ENCODE measurements at places on chromosomes 12 and 14.

DNA sequence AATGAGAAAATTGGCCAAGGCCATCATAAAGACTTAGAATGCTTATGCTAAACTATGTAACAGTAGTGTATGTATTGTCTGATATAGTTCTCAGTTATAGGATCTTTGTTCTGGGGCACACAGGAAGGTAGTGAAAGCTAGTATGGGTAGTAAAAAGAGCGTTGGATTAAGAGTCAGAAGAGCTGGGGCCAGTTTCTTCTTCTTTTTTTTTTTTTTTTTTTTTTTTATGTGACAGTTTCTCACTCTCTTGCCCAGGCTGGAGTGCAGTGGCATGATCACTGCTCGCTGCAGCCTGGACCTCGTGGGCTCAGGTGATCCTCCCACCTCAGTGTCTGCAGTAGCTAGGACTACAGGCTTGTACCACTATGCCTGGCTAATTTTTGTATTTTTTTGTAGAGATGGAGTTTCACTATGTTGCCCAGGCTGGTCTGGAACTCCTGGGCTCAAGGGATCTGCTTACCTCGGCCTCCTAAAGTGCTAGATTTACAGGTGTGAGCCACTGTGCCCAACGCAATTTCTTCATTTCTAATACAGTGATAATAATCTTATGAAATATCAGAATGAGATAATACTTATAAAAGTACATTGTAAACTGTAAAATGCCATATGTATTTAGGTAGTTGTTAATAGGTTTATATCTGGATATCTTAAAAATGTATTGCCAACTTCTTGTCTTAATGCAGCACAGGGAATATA, 7.4 kb downstream of the MDM2 start:
- DNase-seq = no peak

DNA sequence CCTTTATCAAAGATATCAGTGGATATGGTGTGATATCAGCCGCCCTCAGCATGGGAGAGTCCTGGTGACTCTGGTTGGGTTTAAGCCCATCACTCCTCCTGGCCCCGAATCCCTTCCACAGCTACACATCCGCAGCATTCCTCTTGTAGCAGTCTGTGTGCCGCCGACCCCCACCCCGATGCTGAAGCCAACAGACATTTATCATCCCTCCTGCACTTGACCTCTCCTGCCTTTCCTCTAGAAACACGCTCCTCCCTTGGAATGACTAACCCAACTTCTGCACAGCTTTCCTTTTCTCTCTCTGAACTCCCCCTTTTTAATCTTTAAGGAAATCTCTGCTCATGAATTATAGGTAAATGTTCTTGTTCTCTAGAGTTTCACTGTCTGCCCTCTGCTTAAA, 250.9 kb upstream of the FOXN3 start:
- DNase-seq = no peak

GRCh38 chr12:27561535-27562350, 37.7 kb downstream of the PPFIBP1 start:
- DNase-seq = no peak

DNA sequence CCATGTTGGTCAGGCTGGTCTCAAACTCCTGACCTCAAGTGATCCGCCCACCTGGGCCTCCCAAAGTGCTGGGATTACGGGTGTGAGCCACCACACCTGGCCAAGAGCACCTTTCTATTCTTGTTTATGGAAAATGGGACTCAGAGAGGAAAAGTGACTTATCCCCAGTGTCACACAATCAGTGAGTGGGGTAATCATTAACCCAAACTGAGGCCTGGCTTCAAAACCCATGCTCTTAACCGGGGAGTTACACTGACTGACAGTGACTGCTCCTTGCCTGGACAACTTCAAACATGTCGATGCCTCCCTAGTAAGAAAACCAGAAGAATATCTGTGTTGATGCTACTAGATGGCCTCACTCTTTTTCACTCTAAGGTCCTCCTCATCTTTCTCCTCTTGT, 7.3 kb downstream of the CLEC7A start:
- no peak for DNase-seq

DNA sequence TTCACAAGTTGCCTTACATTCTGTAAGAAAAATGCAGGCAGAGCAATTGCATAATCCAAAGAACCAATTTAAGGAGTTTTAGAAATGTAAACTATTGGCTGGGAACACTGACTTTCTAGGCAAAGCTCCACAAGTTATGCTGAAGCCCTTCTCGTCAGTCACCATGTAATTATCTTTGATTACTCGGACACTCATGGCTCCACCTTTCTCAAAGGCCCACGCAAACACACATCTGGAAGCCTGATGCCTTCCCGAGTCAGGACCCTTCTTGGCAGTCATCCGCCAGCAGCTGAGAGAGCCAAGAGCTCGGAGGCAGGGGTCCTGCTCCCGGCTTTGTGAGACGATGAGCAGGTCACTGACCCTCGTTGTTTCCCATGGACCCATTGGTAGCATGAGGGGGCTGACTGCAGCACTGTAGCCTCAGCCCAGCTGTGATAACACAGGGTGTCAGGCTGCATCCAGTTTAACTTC, 202.2 kb downstream of the TMEM132D start:
- no peak for DNase-seq

DNA sequence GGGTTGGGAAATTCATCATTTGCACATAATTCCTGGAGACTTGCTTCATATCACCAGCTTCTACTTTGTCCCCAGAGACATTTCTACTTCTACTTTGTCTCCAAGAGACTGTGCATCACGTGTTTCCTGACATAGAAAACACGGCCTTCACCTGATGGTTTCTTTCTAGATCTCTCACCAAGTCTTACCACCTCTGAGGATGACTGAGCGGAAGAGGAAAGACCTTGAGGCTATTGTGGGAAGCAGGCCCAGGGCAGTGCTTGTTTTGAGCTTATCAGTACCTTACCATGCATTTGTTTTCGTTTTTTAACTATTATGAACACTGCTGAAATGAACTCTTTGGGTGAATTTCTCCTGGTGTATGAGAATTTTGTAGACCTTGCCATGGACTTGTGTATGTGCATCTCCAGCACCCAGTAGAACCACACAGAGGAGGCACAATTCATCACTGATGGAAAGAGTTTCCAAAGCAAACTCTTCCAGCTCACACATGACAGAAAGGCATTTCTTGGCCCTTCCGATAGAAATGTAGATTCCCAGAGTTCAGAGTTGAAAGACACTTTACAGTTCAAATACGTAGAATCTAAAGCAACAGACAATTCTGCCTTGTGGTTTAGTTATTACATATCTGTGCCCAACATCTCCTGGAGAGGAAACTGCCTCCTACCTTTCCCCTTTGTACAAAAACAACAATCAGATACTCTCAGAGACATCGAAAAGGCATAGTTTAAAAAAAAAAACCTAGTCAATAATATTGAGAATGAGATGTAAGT, 434.7 kb downstream of the FUT8 start:
- DNase-seq = peak; percentile 30

- DNase-seq = no peak
These were observed 85.0 kb downstream of the MNAT1 start for GRCh38 chr14:60819575-60819974.
